ENCODE measurements at places on chromosomes 2 and 18.

DNA sequence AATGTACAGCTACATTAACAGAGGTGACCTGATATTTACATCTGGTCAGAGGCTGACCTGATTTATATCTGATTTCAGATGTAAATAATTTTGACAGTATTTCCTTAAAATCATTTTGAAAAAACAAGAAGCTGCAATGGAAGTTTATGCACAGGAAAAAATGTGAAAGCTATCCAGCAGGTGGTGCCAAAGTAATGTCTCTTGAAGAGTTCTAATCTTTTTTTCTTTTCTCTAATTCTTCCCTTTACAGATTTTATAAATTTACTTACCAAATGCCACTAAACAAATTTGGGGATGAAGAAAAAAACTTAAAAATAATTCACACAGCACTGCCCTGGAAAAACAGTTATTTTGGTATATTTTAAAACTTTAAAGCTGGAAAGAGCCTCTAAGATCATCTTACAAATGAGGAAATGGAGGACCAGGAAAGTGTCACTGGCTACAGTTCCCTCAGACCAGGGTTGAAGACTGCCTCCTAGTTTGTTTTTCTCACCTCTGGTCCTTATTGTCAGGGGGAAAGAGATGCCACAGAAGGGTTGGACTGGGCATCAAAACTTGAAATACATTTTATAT is 16.4 kb upstream of the FBLN7 start:
- peak; percentile 66 for DNase-seq
- no peaks in the 10 kb centered on the region for H3K27me3 ChIP-seq
- H3K27ac ChIP-seq: no peak overlapping the region
- H3K4me3 ChIP-seq: no peak overlapping the region

- no peaks in the 10 kb centered on the region for H3K36me3 ChIP-seq
- no peak overlapping the region for H3K27ac ChIP-seq
- no peaks in the 10 kb centered on the region for H3K27me3 ChIP-seq
- DNase-seq: peak; percentile 61
- no peaks in the 10 kb centered on the region for H3K4me1 ChIP-seq
Measured at GRCh38 chr2:195514365-195514764, 142.7 kb upstream of the SLC39A10 start.

DNA sequence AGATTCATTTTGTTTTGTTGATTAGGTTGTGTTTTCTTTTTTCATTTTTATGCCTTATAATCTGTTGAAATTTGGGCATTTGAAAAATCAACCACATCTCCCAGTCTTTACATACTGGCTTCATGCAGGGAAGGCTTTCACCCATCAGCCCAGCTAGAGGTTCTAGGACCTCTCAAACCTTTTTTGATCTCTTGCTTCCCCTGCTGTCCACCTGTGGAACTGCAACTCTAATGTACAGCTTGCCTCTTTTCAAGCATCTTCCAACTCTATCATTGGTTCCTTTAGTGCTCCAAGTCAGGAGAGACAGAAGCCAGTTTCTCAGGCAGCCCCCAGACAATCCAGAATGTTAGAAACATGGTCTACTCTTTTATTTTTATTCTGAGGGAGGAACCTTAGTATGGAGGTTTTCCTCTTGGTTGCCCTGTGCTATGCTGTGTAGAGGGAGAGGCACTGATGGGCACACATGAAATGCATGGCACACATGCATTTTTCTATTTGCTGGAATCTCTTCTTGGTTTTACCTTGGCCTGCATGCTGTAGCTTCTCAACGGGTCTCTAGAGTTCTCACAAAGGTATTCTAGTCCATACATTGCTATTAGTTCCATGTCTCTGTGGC is 107.2 kb upstream of the L3MBTL4 start:
- H3K4me3 ChIP-seq: no peak overlapping the region
- DNase-seq: peak; percentile 47
- H3K36me3 ChIP-seq: no peaks in the 10 kb centered on the region
- no peaks in the 10 kb centered on the region for H3K27me3 ChIP-seq
- no peak overlapping the region for H3K27ac ChIP-seq

- H3K4me3 ChIP-seq: no peak overlapping the region
- no peaks in the 10 kb centered on the region for H3K36me3 ChIP-seq
- no peaks in the 10 kb centered on the region for H3K4me1 ChIP-seq
- no peak overlapping the region for H3K27ac ChIP-seq
Measured at GRCh38 chr2:225288986-225289385, 110.5 kb upstream of the NYAP2 start.

DNA sequence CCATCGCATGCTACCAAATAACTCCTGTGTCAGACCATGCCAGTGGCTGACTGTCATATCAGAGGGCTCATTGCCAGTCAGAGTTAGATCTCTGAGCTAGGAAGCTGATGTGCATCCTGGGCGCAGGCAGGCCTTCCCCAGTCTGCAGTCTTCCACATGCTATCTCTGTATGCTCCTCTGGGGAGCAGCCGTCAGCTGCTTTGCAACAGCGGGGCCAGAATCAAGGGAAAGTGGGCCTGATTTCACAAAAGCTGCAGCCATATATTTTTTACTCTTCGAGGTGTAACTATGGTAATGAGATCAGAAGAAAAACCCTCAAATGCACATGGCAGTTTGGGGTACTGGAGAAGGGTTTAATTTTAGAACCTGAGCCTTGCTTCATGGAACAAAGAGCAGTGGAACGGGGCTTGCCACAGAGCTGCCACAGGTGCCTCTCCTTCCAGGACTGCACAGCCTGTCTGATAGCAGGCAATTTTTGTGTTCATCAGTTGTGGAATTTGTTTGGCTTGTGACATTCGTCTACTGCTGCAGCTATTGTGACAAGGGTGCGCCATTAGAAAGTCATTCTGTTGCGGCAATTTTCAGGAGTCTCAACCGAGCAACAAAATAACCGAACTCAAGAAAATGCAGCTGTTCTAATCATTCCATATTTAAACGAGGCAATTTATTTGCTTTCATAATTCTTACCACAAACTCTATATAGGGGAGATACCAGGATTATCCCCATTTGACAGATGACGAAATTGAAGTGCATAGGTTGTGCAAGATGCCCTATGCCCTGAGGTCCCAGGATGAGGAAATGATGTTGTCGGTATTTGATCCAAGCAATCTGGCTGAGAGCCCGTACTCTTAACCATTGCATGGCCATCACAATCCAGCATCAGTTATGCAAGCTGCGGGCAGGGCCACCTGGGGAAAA is 109.6 kb upstream of the CYRIA start:
- H3K27ac ChIP-seq: no peak overlapping the region
- DNase-seq: no peak
- peaks cover 1% of the 10 kb centered on the region for H3K27me3 ChIP-seq
- no peaks in the 10 kb centered on the region for H3K4me1 ChIP-seq
- H3K36me3 ChIP-seq: no peaks in the 10 kb centered on the region

GRCh38 chr2:74708296-74708695 is 54.2 kb downstream of the SEMA4F start:
- H3K27me3 ChIP-seq: no peaks in the 10 kb centered on the region
- H3K4me1 ChIP-seq: peaks cover 6% of the 10 kb centered on the region
- no peaks in the 10 kb centered on the region for H3K36me3 ChIP-seq
- H3K27ac ChIP-seq: no peak overlapping the region
